GM04504 (cell line): ENCODE measurements at places on chromosomes 13 and 19.

DNA sequence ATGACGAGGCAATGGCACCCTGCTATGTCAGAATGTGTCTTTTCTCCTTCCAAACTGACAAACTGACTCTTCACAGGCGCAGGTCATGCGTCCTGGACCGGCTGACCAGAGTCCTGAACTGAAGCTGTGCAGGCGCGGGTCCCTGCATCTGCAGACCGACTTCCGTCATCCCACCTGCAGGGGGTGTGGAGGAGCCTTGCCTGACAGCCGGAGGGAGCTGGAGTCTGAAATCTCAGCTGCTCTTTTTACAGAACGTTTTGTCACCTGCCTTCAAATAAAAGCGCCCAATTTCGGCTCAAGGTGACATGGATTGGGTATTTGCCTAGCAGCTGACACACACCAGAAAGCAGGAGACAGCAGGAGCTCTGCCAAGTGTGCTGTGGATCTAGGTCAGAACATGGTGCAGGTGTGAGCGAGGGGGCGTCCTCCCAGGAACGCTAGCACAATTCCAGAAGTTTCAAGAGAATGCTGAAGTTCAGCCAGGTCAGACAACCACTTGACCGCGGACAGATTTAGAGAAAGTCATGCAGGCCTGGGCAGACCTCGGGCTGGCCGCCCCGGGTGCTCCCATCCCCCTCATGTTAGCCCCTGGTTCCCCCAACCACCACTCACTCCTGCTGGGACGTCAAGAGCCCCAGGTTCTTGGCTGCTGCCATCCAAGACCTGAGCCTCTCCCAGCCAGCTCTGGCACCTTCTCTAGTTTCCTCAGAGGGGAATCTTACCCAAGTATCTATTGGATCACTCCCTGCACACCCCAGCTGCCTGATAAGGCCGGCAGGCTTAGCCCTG lies 32.8 kb downstream of the ELL start:
- no peak for DNase-seq

- DNase-seq: no peak
Observed at GRCh38 chr19:52191951-52192350, 2.1 kb downstream of the PPP2R1A start.

DNA sequence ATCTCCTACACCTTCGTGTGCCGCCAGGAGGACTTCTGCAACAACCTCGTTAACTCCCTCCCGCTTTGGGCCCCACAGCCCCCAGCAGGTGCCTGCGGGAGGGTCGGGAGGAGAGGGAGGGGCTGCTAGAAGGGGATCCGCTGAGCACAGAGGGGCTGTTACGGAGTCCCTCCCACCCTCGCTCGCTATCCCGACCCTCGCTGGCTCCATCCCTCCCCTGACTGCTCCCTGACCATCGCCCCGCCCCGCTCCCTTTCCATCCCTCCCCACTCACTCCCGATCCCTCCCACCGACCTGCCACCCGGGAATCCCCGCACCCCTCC lies 780 bp downstream of the CD177 start:
- no peak for DNase-seq

DNA sequence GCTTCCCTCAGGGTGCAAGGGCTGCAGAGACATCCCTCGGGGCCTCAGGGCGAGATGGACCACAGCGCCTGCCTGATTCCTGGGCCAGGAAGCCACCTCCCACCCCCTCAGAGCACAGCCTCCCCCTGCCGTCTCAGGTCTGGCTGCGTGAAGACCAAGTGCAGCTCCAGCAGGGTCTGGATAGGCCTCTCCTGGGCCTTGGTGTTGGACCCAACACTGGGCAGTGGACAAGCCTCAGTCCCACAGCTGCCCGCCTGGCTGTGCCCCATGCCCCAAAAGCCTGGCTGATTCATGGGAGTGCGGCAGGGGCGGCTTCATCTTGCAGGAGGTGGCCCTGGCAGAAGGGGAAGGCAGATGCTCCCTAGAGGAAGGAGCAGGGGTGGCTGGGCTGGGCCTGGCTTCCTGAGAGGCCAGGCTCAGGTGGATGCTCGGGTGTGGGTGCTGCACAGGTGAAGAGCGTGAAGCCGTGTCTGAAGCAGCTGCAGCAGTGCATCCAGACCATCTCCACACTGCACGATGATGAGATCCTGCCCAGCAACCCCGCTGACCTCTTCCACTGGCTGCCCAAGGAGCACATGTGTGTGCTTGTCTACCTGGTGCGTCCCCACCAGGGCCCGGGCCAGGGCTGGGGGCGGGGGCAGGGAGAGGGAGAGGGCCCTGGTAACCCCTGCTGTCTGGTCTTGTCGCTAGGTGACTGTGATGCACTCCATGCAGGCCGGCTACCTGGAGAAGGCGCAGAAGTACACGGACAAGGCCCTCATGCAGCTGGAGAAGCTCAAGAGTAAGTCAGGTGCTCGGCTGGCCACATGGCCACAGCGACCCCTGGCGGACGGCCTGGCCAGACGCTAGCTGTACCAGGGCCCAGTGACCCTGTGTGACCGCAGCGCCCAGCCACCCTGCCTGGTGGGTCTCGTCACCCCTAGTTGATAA lies 21.7 kb downstream of the MAU2 start:
- DNase-seq: no peak

DNA sequence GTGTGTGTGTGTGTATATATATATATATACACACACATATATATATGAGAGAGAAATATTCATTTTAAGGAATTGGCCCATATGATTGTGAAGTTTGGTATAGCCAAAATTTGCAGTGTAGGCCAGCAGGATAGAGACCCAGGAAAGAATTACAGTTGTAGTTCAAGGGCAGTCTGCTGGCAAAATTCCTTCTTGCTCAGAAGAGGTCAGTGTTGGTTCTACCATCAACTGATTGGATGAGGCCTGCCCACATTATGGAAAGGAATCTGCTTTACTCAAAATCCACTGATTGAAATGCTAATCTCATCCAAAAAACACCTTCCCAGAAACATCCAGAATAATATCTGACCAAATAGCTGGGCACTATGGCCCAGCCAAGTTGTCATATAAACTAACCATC lies 24.0 kb downstream of the RNF6 start:
- DNase-seq: no peak

DNA sequence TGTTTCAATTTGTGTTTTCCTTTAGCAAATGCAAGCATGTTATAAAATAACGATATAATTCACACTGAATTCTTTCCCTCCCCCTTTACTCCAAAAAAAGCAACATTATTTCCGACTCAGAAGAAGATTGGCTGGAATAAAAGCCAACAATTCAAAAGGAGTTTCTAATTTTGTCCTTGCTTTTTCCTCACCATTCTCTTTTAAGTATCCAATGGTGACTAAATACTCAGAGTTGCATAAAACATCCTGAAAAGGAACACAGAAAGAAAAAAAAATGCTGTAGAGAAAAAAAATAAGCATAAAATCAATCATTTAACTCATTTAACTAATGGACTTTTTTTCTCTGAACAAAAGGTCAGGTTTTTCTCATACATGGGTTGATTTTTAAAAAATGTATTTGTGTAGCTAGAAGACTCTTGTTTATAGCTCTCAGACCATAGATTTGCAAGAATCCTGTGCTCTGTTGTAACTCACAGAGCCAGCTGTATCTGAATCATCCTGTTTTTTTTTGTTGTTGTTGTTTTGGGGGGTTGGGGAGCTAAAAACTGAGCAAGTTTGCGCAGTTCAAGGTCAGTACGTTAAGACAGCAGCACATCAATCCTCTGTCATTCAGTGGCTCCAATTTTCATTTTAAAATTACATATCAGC lies 108.1 kb downstream of the PCDH17 start:
- DNase-seq: no peak

GRCh38 chr13:96991072-96991471 lies 3.2 kb downstream of the OXGR1 start:
- no peak for DNase-seq

DNA sequence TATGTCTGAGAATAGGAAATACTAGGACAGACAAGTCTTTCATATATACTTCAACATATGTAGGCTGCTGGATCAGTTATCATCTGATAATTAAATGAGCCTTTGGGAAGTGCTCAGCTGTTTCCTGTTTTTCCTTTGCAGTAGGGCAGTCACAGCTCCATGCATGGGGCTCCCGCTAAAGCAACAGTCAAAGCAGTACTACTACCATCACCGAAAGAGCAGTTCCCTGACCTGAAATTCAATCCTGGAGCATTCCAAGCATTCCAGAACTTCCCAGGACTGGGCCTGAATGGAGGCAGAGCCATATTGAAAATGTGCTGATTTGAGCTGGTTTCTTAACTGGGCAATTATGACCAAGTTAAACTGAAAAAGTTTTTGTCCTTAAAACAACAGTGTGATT lies 20.5 kb downstream of the MICU2 start:
- DNase-seq: no peak

GRCh38 chr13:71149046-71149445 lies 718.0 kb downstream of the DACH1 start:
- no peak for DNase-seq

GRCh38 chr13:33380487-33381079 lies 95.0 kb upstream of the STARD13 start:
- DNase-seq: no peak

- DNase-seq: peak; percentile 80
Observed at GRCh38 chr13:100131863-100132574, 43.1 kb downstream of the PCCA start.

DNA sequence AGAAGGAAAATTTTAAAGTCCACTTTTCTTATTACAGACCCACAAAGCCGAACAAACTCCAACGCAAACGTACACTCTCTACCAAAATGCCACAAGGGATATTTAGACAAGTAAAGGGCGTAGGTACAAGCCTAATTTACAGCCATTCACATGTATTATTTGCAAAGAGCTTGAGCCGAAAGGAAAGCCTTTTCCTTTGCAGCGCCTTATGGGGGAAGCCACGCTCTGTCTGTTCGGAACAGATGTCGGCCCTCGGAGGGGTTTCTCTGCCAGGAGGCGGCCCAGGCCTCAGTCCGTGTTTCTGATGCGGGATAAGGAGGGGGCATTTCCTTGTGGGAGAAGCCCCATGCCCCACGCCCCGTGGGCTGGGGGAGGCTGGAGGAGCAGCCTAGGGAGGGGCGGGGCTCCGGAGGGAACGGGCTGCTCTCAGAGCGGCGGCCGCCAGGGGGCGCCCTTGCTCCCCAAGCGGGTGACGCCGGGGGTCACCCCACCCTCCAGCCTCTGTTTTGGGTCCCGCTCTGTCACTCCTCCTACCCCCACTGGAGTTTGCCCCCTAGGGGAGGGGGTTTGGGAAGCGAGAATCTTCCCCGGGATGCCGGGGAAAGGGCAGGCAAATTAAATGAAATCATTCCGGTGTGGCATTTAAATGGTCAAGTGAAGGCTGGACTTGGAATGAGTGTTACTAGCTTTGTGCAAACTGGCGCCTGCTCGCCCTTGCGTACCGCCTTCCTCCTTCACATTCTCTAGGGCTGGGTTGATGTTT lies 2.9 kb downstream of the HTR2A start:
- DNase-seq: no peak

- DNase-seq: no peak
Observed at GRCh38 chr13:39106216-39107005, 68.2 kb downstream of the NHLRC3 start.

- DNase-seq: no peak
Observed at GRCh38 chr13:91014696-91015095, 332.8 kb upstream of the MIR17HG start.

- no peak for DNase-seq
Observed at GRCh38 chr19:5676772-5677105, 3.6 kb downstream of the MICOS13 start.

DNA sequence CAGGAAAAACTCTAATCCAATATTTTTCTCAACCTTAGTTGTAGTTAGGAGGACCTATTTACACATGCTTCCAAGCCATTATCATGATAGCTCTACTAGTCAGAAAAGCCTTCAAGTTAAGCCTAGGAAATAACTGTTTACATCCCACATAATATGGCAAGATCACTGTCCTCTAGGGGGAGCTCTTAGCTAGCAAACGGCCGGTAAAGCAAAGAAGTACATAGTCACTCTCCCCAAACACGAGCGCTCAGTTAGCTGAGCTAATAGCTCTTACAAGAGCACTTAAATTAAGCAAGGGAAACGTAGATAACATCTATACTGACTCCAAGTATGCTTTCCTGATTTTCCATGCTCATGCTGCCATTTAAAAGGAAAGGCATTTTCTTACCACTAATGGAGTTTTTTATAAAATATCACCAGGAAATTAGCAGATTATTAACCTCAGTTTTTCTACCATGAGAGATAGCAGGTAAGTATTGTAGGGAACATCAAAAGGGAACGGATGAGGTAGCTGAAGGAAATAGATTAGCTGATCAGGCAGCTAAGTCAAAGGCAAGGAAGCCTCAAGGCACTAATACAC lies 100.6 kb upstream of the PABPC3 start:
- DNase-seq: peak; percentile 60

DNA sequence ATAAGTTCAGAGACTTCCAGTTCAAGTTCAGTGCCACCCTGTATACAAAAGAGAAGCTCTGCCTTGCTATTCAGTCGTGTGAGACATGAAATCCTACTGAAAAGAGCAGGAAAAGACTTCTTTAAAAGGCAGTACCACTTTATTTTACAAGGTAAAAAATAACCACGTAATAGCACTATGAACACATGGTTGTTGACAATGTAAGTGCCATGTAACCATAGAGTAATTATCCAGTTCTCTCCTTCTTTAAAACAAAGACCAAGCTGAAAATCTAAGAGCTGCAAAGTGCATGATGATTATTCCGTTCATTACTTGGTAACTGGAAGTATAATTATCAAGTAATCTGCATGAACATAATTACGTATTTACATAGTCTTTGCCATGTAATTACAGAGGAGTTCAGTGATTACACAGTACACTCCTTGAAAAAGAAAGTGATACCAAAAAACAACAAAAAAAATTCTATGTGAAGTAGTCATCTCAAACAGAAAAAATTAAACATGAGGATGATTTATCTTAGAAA lies 288.7 kb downstream of the EFNB2 start:
- DNase-seq: no peak

DNA sequence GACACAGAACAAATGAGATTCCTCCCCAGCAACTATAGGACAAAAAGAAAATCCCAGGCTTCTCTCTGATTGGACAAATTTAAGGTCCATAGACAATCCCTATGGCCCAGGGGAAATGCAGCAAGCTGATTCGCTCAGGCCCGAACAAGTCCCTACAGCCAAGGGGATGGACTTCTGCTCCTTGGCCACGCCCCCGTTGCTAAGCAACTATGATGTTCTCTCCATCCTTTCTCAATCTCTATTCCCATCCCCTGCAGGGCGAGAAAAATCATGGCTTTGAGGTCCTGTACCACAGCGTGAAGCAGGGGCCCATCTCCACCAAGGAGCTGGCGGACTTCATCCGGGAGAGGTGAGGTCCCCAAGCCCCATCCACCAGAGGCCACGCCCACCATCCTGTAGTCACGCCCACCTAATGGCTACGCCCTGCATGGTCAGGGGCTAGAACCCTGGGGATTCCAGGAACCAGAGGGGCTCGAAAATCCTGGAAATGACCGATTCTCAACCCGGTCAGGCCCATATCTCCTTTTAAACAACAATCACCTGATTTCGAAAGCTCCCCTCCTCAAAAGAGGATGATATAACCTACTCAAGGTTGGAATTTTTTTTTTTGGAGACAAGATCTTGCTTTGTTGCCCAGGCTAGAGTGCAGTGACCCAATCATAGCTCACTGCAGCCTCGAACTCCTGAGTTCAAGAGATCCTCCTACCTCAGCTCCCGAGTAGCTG lies 11.4 kb downstream of the FCHO1 start:
- no peak for DNase-seq
